ENCODE measurements at places on chromosomes 5 and 9.

GRCh38 chr9:37028420-37029031 lies 5.5 kb downstream of the PAX5 start:
- DNase-seq, result no peak

DNA sequence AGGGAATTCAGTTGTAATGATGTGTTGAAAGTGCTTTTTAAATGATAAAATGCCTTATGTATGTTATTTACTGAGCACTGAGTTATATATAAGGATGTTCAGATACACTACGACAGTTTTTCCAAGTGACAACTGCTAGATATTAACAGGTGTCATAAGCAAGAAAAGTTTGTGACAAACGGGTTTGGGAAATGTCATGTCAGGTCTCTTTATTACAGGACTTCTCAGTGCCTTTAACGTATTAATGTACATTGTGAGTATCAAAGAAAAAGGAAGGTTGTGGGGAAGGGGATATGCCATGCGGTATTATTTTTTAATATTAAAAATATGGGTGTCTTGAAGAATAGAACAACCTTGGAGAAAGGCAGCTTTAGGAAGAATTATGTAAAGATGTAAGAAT lies 56.4 kb downstream of the RAI14 start:
- DNase-seq, result no peak

DNA sequence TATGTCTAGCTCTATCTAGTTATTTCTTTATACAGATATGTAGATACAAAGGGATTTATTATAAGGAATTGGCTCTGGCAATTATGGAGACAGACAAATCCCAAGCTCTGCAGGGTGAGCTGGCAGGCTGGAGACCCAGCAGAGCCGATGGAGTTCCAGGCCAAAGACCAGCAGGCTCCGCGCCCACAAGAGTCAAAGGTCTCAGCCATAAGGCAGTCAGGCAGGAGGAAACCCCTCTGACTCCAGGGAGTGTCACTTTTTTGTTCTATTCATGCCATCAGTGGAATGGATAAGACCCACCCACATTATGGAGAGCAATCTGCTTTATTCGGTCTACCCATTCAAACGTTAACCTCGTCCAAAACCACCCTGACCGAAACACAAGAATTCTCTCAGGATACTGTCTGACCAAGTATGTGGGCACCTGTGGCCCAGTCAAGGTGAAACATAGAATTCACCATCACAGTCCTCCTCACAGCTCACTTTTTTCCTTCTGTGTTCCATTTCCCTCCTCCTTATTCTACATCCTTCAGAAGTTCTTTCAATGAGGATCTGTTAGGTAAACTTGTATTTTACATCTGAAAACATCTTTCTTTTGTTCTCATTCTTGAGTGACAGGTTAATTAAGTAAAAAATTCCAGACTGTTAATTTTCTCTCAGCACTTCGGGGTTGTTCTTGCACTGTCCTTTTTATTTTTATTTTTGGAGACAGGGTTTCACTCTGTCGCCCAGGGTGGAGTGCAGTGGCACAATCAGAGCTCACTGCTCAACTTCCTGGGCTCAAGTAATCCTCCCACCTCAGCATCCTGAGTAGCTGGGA lies 21.2 kb downstream of the RNF130 start:
- DNase-seq, result no peak

- no peak for DNase-seq
These were observed 2.6 kb upstream of the HINT1 start for GRCh38 chr5:131167615-131168014.

DNA sequence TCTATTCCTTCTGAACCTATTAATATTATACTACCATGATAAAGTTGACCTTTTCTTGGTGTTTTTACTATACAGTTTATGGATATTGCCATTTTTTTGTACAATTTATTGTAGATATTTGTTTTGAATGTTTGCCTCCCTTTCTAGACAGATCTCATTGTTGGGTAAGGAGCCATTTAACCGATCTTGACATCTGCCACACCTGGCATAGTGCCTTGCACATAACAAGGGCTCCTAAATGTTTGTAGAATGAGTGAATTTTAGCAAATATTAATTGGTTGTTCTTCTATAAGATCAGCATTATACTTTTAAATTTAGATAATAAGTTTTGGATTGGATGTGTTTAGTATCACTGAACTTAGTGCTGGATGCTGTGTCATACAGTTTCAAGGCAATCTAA lies 175.3 kb downstream of the GDNF start:
- no peak for DNase-seq

DNA sequence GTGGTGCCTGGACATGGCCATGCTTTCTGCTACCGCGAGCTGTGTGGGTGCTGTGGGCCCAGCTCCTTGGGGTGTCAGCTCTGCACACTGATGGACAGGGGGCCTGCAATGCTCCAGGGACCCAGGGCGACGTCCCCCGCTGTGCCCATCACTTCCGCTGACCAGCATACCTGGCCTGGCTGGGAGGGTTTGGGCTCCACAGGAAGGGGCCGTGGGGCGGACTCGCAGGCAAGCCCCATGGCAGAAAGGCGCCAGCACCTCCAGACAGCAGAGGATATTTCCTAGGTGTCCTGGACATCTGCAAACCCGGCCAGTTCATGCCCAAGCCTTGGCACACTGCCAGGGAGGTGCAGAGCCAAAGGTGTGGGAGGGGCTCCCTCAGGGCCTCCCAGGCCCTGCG lies 295.8 kb upstream of the IRX4 start:
- DNase-seq, result no peak

DNA sequence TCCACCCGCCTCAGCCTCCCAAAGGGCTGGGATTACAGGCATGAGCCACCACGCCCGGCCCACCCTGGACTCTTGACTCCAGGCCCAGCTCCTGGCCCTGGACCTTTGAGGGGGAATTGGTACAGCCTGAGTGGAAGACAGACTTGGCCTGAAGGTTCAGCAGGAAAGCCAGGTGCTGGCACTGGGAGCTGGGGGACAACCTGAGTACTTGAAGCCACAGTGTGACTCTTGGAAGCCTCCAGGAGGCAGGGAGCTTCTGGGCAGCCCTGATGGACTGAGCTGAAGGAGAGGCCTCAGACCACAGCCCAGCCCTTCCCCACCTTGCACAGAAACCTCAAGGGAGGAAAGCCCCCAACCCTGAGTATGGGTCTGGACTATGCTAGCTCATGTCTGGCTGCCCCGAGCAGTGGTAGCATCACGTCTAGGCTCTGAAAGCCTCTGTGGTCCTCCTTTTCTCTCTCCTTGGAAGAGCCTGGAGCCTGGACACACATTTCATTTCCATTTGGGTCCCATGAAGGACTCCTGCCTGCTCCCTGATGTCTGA lies 54.1 kb downstream of the RASGEF1C start:
- DNase-seq, result no peak

DNA sequence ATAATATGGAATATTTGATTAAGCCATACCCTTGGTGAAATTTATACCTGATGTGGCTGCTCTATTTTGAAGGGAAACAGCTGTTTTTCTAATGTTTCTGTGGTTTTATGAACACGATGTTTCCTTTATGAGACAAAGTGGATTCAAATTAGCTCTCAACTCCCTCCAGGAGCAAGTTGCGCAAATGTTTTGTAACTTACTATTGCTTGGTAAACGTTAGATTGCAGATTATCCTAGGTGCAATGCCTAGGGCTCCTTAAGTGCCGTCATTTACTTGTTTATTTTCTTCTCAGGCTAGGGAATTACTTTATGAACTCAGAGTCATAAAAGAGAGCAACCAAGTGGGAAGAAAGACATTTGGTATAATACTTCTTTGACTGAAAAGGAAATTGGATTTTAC lies 763.1 kb downstream of the TAF11L14 start:
- DNase-seq, result no peak

GRCh38 chr9:16816011-16816410 lies 54.5 kb downstream of the BNC2 start:
- no peak for DNase-seq

DNA sequence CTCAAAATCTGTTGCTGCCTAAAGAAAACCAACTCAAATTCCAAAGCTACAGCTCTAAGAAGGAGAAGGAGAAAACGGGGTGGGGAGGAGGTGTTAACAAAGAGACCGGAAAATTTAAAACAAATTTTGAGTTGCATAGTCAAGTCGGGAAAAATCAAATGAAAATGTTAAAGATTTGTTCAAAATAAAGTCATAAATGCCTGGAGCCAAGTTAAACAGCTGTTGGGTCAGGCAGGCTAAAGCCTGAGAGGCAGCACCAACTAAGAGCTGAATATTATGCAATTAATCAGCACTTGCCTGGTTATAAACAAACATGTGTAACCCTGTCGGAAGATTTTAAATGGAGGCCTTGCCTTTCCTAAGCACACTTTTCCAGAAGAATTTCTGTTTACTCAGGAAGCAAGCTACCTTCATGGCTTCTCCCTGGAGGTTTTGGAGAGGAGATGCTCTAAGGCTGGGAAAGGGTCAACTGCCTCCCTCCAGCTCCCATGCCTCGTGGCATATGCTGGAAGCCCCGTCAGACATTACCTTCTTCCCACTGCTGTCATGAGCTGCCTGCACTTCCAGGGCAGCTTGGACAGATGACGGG lies 270.5 kb downstream of the DMRT2 start:
- DNase-seq, result no peak
